ENCODE measurements at places on chromosomes 12 and 14. TPM values are rescaled to one million over a fixed set of nuclear protein-coding genes. Genes with fewer than 3 reads are reported as not detected.

The SLC6A15 gene
- not detected for total RNA-seq

The CYP46A1 gene
- total RNA-seq: not detected

The EXOC3L4 gene
- total RNA-seq: 55.4 TPM

The PAH gene
- total RNA-seq: 1.1 TPM

The FAM90A1 gene
- not detected for total RNA-seq

The TSPAN19 gene
- 12.3 TPM for total RNA-seq

The ATL1 gene
- total RNA-seq: 0.89 TPM

The CRACR2A gene
- total RNA-seq: 5.7 TPM

The KLRC1 gene
- total RNA-seq: 1.7 TPM
